ENCODE measurements at places on chromosomes 4 and X.

DNA sequence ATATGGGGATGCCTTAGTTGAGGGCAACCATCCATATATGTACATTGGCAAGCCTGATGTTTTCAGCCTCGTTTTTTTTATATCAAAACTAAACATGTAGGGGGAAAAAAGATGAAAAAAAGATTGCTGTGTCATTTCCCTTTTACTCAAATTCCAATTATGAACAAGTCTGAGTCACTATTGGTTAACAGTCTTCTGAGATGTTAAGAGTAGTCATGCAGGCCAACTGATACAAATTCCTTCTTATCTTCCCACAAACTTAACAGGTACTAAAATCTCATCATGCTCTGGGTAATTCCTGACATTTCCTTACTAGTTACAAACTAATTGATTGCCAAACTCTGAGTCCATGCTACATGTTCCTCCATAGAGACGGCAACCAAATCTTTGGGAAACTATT, 222.1 kb downstream of the FRMPD4 start:
- DNase-seq: no peak

GRCh38 chr4:663438-664428, 10.3 kb downstream of the ATP5ME start:
- DNase-seq: peak; percentile 39

DNA sequence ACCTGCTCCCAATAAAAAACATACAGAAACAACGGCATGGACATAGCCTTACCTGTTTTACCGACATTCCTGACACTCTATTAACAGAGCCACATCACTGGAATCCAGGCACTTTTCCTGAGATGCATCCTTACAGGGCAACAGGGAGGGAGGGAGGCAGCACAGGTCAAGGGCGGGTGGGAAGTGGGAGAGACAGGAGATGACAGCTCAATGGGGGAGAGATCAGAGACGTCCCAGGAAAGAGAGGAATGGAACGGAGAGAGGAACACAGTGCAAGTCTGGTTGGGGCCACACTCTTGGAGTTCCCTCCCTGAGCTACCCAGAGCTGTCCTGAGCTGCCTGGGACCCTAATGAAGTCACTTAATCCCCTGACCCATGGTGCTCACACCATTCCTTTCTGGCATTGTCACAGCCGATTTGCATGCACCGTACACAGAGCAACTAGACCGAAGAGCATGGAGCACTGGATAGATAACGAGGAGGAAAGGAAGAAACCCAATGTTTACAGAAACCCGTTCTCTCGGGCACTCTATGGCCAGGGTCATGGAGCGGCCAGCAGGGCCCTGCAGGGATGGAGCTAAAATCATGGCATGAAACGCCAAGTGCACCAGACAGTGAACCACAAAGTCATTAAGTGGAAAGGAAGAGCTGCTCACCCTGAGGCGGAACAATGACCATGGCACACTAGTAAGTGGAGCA, 93.1 kb downstream of the NSUN7 start:
- DNase-seq: no peak

DNA sequence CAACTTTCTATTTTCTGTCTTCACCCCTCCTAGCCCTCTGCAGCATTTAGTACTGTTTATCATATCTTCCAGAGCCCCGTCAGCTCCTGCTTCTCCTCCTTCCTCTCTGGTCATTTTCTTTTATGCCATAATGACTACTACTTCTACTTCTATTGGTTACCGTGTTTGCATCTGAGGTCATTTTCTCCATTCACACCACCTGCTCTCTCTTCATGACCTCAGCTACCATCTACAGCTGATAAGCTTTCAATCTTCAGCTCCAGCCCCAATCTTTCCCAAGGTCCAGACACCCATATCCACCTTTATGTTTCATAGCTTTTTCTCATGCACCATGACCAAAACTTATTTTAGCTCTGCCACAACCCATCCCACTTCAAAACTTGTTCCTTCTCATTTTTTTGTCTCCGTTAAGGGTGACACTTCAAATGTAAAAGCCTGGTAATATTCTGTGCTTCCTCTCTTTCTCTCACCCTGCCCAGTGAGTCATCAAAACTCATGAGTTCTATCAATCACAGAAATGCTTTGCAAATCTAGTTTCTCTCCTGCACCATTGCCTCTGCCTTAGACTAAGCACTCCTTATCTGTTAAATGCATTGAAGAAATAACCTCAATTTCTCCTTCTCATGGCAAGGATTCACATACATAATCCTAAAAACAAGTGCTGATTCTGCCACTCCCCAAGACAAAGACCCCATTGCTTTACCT, 71.3 kb upstream of the IQCM start:
- no peak for DNase-seq

DNA sequence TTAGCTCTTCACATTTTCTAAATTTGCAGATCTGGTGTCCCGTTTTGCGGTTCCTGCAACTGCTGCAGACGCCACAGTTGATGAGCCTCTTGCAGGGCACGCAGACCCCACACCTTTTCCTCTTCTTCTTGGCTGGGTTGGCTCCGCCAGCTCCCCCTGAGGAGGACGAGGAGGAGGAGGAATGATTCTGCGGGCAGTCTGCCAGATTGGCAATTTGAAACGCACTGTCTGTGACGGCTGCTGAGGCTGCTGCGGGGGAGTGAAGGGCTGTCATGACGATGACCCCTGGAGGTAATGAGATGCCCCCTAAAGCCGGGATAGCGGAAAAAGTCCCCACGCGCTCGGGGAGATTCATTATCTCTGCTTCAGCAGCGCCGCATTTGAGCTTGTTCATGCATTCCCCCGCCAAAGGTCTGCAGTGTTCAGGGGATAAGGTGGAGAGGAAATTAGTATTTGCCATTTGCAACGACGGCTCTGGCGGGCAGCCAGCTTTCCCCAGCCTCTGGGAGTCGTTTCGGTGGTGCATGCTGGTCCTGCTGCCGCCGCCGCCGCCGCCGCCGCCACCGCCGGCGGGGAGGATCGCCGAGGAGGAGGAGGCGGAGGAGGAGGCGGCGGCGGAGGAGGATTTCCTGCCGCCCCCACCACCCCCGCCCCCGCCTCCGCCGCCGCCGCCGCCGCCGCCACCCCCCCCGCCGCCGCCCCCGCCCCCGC, 3.8 kb downstream of the CXXC4 start:
- DNase-seq: no peak

- DNase-seq: no peak
These were observed 376.8 kb upstream of the ZFP42 start for GRCh38 chr4:187618701-187619281.

GRCh38 chr4:71171592-71171991, 167.2 kb upstream of the SLC4A4 start:
- DNase-seq: no peak

GRCh38 chr4:102527695-102528283, 26.6 kb downstream of the NFKB1 start:
- no peak for DNase-seq

DNA sequence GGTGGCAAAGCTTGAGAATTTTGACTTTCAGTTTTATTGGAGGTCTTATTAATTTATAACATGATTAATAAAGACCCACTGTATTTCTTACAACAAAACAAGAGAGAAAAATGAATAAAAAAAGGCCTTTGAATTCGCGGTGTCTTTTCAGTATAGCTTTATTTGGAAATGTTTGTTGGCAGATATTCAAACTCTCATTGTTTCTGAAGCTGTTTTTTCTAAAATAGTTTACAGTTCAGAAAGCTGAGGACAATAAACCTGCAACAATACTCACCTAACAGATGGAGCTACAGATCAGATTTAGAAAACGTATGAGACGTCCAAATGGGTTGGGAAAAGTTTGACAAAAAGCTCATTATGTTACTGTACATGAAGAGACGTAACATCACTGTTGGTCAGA, 2.4 kb upstream of the SPARCL1 start:
- no peak for DNase-seq

DNA sequence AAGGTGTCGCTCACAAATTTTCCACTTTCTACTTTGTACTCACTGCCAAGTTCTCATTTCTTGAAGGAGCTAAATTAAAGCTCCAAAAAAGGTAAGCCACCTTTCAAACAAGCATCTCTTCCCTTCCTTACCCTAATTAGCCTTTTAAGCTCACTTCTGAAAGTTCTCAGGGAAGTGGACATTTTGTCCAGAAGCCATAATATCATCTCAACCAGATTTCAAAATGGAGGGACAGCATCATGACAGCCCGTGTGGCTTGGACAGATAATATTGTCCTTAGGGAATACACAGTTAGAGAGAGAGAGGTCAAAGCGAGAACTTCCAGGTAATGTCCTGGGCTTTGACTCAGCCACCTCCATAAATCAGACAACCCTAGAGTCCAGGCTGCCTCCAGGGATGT, 93.8 kb upstream of the ANXA3 start:
- no peak for DNase-seq

DNA sequence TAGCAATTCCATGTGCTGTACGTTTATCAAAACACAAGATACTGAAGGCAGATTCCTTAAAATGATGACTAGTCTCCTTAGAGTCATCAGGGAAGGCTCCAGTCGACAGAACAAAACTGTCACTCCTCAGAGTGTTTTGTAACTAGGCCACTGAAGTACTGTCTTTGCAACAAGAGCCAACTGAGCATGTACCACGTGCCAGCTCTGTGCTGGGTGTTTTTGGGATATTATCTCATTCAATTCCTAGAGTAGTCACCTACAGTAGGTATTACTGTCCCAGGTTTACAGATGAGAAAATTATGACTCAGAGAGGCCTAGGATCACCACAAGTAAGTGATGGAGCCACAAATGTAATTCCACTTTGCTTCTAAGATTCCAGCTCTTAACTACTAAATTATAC, 18.3 kb upstream of the NUP54 start:
- DNase-seq: no peak

DNA sequence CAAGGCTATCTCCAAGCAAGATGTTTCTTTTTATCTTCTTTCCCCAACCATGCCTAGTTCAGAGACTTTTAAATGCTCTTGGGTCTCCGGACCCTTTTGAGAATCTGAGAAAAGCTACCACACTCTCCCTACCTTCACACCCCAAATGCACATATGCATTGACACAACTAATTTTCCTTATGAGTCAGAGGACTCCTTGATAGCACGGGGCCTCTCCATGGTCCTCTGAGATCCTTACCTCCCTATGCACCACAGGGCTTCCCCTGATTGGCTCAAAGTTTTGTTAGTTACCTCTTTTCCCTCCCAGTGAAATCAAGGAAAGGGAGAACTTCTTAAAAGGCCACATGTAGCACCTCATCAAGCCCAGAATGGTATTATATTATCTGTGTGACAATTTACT, 86.8 kb upstream of the ATP6AP2 start:
- DNase-seq: no peak

- no peak for DNase-seq
These were observed 62.8 kb downstream of the KCNIP4 start for GRCh38 chr4:21885770-21886169.

- DNase-seq: no peak
These were observed 241.7 kb upstream of the TLL1 start for GRCh38 chr4:165631208-165631894.

GRCh38 chr4:181508601-181509000, 734.6 kb upstream of the TENM3 start:
- DNase-seq: no peak

GRCh38 chr4:16171831-16172230, 54.4 kb downstream of the TAPT1 start:
- no peak for DNase-seq

- DNase-seq: no peak
These were observed 39.6 kb downstream of the BEND4 start for GRCh38 chr4:42112846-42113245.

DNA sequence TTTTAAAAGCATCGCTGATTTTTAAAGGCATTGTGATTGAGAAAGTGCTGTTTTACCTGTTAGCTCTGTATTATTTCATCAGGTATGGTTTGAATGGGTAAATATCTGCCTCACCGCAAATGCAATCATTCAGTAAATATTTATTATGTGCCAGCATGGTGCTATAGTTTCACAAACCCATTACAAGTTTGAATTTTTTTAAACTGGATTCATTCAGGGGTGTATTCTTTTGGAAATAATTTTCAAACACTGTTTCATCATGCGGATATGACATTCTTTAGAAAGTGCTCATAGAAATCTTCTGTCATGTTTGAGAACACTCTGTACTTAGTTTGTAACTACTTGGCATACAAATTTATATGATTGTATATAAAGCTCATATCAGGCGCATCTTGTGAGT, 37.2 kb downstream of the LIMCH1 start:
- DNase-seq: no peak

- peak; percentile 23 for DNase-seq
These were observed 135.5 kb downstream of the TMEM47 start for GRCh38 chrX:34521563-34521962.

DNA sequence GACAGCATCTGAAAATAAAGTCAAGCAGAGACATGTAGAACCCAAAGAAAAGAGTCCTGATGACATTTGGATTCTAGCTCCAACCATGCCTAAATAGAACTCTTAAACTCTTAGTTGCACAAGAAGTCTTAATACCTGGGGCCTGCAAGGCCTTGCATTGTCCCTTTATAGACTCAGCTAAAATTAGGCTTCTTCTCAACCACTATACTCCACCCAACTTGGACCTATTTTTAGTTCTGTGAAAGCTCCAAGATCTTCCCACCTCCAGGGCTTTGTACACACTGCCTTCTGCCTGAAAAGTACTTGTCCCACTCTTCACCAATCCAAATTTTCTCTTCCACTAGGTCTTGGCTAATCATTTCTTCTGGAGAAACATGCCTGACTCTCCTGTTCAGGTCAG, 36.5 kb downstream of the PLK4 start:
- no peak for DNase-seq

- no peak for DNase-seq
These were observed 2.2 kb downstream of the PDE5A start for GRCh38 chr4:119626420-119626819.

DNA sequence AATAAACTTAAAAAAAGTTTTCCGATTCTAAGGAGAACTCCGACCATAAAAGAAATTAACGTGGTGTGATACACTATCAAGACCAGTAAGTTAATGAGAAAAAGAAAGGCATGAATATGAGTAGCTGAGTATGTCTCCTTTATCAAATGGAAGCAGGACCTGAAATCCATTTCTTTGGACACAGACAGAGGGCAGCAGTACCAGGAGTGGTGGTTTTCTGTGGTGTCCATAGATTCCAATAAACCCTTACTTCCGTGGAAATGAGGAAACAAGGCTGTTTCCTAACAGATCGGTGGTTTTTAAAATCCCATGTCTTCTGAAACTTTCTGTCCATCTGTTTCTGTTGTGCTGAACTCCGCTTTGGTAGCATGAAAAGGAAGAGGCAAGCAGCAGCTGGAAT, 128.5 kb upstream of the TSPAN5 start:
- no peak for DNase-seq

DNA sequence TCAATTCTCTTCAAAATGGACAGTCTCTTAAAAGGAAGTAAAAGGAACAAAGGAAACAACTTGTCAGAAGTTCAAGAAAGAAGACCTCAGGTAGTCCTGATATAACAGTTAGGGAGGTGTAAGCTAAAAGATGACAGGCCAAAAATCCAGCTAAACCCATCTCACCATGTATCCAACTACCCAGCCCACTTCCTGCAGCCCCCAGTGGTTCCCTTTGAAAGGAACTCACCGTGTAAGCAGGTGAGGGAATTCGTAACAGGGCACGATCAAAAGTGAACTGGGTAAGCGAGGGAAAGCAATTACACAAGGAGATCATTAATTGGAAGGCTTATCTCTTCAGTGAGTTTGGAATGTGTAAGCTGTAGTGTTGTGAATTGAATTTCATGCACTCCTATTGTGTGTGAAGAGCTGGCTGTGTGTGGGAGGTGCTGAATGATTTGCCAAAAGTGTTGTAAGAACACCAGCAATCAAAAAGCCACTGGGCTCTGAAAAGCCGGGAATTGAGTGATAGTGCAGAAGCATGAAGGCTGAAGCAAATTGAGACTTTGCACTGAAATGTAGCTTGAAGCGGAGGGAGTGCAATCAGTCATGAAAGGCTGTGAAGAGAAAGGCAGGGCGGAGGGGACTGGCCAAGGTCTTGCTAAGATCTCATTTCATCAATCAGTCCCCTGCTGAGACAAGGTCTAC, 914.2 kb upstream of the LCORL start:
- DNase-seq: no peak
